ENCODE measurements at places on chromosomes 12 and 14.

DNA sequence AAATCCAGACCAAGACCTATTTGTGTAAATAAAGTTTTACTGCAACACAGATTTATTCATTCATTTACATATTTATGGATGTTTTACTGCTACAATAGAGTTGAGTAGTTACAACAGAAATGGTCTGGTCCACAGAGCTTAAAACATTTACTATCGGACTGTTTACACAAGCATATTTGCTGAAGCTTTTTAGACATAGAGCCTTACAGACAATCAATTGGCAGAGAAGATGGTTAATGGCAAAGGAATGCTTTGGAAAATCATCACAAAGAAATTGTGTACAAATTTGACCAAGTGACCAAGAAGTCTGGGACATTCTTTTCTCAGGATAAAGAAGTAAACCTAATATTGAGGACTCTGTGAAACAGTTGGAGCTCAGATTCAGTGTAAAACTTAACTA, 504.3 kb downstream of the SLC16A7 start:
- no peak for DNase-seq

- DNase-seq: no peak
Measured at GRCh38 chr12:5624486-5625272, 192.8 kb downstream of the NTF3 start.

- no peak for DNase-seq
Measured at GRCh38 chr12:21615431-21615830, 10.8 kb upstream of the GYS2 start.

GRCh38 chr12:52228931-52229330, 4.1 kb upstream of the KRT7 start:
- no peak for DNase-seq

- no peak for DNase-seq
Measured at GRCh38 chr12:121253638-121254335, 42.7 kb downstream of the CAMKK2 start.

GRCh38 chr12:127640181-127640886, 626.6 kb upstream of the TMEM132C start:
- DNase-seq: no peak

GRCh38 chr12:65675141-65675621, 149.1 kb upstream of the HMGA2 start:
- DNase-seq: no peak

GRCh38 chr12:47736877-47737676, 11.8 kb upstream of the ENDOU start:
- no peak for DNase-seq

- DNase-seq: no peak
Measured at GRCh38 chr12:85085066-85085465, 48.9 kb downstream of the LRRIQ1 start.
